Hepatocyte (in vitro differentiated cells): ENCODE measurements at places on chromosomes 12 and 14.

- H3K4me3 ChIP-seq, result no peak overlapping the region
- DNase-seq, result no peak
- H3K27me3 ChIP-seq, result no peaks in the 10 kb centered on the region
- no peaks in the 10 kb centered on the region for H3K36me3 ChIP-seq
- H3K27ac ChIP-seq, result no peak overlapping the region
- H3K4me1 ChIP-seq, result peaks cover 4% of the 10 kb centered on the region
Measured at GRCh38 chr12:29207120-29207519, 58.0 kb downstream of the FAR2 start.

DNA sequence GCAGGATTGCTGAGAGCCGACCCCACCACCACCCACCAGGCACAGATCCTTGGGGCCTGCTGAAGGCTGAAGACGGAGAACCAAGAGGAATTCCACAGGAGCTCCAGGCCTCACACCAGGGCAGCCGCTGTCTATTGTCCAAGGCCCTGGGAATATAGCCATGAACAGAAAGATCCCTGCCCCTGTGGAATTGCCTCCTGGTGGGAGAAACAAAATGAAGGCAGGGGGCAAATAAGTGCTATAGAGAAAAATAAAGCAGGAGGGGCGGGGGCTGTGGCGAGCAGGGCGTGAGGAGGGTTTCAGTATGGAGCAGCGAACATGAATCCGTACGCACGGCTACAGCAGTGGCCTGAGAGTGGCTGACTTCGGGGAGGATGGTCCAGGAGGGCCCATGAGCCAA lies 96.1 kb downstream of the EML1 start:
- H3K36me3 ChIP-seq, result no peaks in the 10 kb centered on the region
- no peak overlapping the region for H3K27ac ChIP-seq
- H3K4me1 ChIP-seq, result no peaks in the 10 kb centered on the region
- H3K27me3 ChIP-seq, result no peaks in the 10 kb centered on the region
- H3K4me3 ChIP-seq, result no peak overlapping the region

- no peaks in the 10 kb centered on the region for H3K4me1 ChIP-seq
- no peaks in the 10 kb centered on the region for H3K36me3 ChIP-seq
- DNase-seq, result no peak
- H3K4me3 ChIP-seq, result no peak overlapping the region
Measured at GRCh38 chr12:92582475-92582874, 120.3 kb upstream of the PLEKHG7 start.

GRCh38 chr12:39830171-39830570 lies 210.6 kb upstream of the ABCD2 start:
- H3K4me1 ChIP-seq, result peaks cover 4% of the 10 kb centered on the region
- no peaks in the 10 kb centered on the region for H3K36me3 ChIP-seq
- no peak overlapping the region for H3K27ac ChIP-seq
- H3K27me3 ChIP-seq, result no peaks in the 10 kb centered on the region

DNA sequence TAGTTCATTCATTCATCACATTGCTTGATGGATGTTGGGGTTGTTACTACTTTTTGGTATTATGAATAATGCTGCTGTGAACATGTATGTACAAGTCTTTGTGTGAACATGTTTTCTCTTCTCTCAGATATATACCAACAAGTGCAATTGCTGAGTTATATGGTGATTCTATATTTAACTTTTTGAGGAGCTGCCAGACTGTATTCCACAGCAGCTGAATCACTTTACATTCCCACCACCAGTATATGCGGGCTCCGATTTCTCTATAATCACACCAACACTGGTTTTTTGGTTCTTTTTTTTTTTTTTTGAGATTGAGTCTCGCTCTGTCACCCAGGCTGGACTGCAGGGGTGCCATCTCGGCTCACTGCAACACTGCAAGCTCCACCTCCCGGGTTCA lies 22.2 kb upstream of the PLEKHG6 start:
- H3K4me1 ChIP-seq, result peaks cover 5% of the 10 kb centered on the region
- H3K27me3 ChIP-seq, result no peaks in the 10 kb centered on the region
- H3K4me3 ChIP-seq, result no peak overlapping the region
- no peak overlapping the region for H3K27ac ChIP-seq
- DNase-seq, result no peak

GRCh38 chr14:54786838-54787237 lies 115.8 kb downstream of the GCH1 start:
- H3K27me3 ChIP-seq, result no peaks in the 10 kb centered on the region
- H3K27ac ChIP-seq, result no peak overlapping the region
- DNase-seq, result no peak
- H3K4me3 ChIP-seq, result no peak overlapping the region
- H3K36me3 ChIP-seq, result no peaks in the 10 kb centered on the region
- H3K4me1 ChIP-seq, result no peaks in the 10 kb centered on the region

- no peak overlapping the region for H3K27ac ChIP-seq
- H3K4me3 ChIP-seq, result no peak overlapping the region
- H3K4me1 ChIP-seq, result no peaks in the 10 kb centered on the region
Measured at GRCh38 chr14:97704316-97704885, 907.2 kb downstream of the VRK1 start.

- no peak overlapping the region for H3K4me3 ChIP-seq
- no peaks in the 10 kb centered on the region for H3K27me3 ChIP-seq
- no peaks in the 10 kb centered on the region for H3K4me1 ChIP-seq
- no peak for DNase-seq
- no peaks in the 10 kb centered on the region for H3K36me3 ChIP-seq
Measured at GRCh38 chr14:66085665-66086064, 400.5 kb upstream of the CCDC196 start.

DNA sequence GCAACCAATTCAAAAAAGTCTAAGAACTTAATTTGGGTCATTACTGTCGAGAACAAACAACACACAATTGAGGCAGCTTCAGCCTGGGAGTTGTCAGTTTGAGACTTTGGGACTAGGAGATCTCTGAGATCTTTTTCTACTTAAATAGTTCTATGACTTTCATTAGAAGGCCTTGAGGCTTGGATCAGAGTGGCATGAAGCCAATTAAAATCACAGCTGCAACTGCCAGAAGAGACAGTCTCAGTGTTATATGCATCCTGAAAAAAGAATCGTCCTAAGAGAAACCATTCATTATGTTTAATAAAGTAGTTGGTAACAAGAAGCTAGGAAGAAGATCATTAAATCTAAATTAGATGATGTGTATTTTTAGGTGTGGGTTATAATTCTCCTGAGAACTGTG lies 170.8 kb upstream of the RASSF8 start:
- no peaks in the 10 kb centered on the region for H3K36me3 ChIP-seq
- no peak overlapping the region for H3K4me3 ChIP-seq
- no peak overlapping the region for H3K27ac ChIP-seq
- H3K27me3 ChIP-seq, result no peaks in the 10 kb centered on the region

DNA sequence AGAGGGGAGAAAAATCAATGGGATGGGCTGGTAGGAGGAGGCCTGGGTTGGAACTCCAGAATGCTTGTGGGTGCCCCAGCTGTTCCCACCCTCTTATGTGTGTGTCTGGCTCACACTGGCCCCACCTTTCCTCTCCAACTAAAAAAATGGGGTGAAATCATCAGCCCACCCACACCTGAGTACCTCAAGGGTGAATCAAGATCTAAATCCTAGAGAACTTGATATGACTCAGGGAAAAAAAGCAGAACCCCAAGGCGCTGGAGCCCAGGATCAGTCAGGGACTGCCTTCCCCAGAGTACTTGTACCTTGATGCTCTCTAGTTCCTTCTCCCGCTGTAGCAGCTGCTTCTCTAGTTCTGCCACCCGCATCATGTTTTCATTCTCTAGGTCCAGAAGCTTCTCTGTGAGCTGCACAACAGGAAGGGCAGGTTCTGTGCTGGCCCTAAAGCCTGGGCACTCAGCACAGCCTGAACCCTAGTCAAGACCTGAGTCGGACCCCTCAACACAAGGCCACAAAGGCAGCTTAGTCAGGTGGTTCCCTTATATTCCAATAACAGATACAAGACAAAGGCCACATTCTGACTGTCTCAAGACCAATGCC lies 29.7 kb downstream of the PRPF40B start:
- no peaks in the 10 kb centered on the region for H3K36me3 ChIP-seq
- H3K27me3 ChIP-seq, result no peaks in the 10 kb centered on the region
- H3K4me3 ChIP-seq, result no peak overlapping the region
- H3K4me1 ChIP-seq, result no peaks in the 10 kb centered on the region
- H3K27ac ChIP-seq, result no peak overlapping the region

- H3K4me3 ChIP-seq, result no peak overlapping the region
- no peak overlapping the region for H3K27ac ChIP-seq
- H3K4me1 ChIP-seq, result no peaks in the 10 kb centered on the region
- DNase-seq, result no peak
- H3K27me3 ChIP-seq, result no peaks in the 10 kb centered on the region
Measured at GRCh38 chr12:27852742-27853141, 72.7 kb upstream of the MANSC4 start.

GRCh38 chr14:54555651-54556050 lies 11.3 kb upstream of the SAMD4A start:
- H3K4me3 ChIP-seq, result no peak overlapping the region
- no peaks in the 10 kb centered on the region for H3K36me3 ChIP-seq
- H3K27me3 ChIP-seq, result no peaks in the 10 kb centered on the region
- no peaks in the 10 kb centered on the region for H3K4me1 ChIP-seq
- H3K27ac ChIP-seq, result no peak overlapping the region

DNA sequence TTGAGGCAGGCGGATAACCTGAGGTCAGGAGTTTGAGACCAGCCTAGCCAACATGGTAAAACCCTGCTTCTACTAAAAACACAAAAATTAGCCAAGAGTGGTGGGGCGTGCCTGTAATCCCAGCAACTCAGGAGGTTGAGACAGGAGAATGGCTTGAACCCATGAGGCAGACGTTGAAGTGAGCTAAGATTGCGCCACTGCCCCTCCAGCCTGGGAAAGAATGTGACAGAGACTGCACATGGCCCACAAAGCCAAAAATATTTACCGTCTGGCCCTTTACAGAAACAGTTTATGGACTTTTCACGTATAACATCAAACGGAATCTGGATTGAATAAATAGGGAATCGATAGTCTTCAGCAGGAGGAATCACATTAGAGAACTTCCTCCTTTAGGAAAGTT lies 3.5 kb downstream of the RSRC2 start:
- H3K4me3 ChIP-seq, result peak overlapping the region; percentile 72
- H3K4me1 ChIP-seq, result peaks cover 19% of the 10 kb centered on the region
- no peaks in the 10 kb centered on the region for H3K27me3 ChIP-seq
- peak overlapping the region; percentile 17 for H3K27ac ChIP-seq
- peak; percentile 19 for DNase-seq
